ENCODE measurements at places on chromosomes 13 and 19.

- DNase-seq: no peak
Measured at GRCh38 chr13:111178402-111178801, 63.3 kb downstream of the ARHGEF7 start.

- peak; percentile 93 for DNase-seq
Measured at GRCh38 chr19:16371540-16371986, 46.9 kb downstream of the KLF2 start.

DNA sequence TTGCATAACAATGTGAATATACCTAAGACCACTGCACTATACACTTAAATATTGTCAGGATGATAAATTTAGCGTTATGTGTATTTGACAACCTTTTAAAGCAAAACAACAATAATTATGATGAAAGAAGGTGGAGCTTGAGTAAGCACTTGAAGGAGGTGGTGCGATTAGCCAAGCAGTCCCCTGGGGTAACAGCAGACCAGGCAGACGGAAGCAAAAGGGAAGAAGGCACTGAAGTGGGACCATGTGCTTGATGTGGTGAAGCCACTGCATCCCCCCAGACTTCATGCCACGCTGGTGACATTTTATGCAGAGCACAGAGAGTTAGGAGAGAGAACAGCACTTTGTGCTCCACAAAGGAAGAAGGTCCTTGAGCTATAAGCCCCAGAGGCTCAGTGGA is 58.3 kb upstream of the ZNF507 start:
- DNase-seq: no peak

- no peak for DNase-seq
Measured at GRCh38 chr13:66634384-66634783, 595.8 kb downstream of the PCDH9 start.

GRCh38 chr13:63651394-63651793 is 2235.7 kb upstream of the PCDH20 start:
- DNase-seq: no peak

- no peak for DNase-seq
Measured at GRCh38 chr13:63517371-63517770, 2101.7 kb upstream of the PCDH20 start.

DNA sequence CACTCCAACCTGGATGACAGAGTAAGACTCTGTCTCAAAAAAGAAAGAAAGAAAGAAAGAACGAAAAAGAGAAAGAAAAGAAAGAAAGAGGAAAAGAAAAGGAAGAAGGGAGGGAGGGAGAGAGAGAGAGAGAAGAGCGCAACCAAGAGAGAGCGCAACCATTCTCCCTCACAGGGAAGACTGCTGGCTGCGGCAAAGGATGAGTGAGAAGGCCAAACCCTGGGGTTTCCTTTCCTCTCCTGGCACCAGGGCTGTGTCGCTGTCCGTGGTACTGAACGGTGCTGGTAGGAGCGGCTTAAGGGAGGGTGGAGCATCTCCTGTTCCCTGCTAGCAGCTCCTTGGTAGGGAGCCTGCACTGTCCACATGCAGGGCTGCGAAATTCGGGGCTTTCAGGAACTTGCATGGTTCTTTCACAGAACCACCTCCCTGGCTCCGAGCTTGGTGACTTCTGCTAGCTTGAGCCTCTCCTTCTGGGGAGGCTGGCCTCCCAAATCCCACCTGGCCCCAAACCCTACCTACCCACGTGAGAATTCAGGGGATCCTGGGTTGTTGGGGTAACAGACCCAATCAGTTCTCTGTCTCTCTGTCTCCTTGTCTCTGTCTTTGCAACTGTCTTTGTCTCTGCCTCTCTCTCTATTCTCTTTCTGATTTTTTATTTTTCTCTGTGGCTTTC is 51.1 kb upstream of the ZNRF4 start:
- DNase-seq: no peak

- no peak for DNase-seq
Measured at GRCh38 chr13:97068151-97068550, 73.9 kb upstream of the OXGR1 start.

DNA sequence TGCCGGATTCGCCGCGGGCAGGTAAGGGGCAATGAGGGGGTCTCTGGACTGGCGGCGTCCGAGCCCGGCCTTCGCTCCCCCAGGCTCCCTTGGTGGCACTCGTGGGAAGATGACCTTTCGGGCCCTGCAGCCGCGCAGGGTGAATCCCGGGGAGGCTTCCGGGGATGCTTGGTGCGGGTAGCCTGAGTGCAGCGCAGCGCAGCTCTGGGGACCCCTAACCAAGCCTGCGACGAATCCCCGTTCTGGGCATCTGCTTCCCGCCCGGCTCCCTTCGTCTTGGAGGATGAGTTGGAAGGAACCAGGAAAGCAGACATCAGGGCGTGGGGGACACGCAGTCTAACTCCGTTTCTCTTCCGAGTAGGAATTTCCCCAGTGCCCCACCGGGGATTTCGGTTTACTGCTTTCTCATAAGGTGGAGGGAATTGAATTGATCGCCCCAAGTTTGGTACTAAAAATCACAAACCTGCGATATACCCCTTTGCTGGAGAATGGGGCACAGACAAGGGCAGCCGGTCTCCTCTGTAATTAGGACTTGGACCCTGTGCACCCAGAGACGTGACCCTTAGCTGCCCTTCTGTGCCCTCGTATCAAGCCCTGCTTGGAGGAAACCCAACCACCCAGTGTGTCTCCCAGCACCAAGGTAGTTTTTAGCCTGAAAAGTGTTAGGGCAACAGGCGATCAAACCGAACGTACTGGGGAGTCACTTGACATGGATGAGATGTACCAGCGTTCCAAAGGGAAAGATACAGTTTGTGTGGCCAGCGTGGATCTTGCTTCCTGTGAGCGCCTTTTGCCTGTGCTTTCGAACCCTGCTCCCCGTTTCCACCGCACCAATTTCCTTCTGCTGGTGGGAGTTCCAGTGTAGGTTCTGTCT is 1.0 kb downstream of the GPC5 start:
- DNase-seq: no peak

- no peak for DNase-seq
Measured at GRCh38 chr13:113656831-113657671, 947 bp downstream of the ATP4B start.

- DNase-seq: no peak
Measured at GRCh38 chr19:35932291-35932936, 3.8 kb upstream of the LRFN3 start.

GRCh38 chr19:44512326-44513298 is 12.3 kb upstream of the ZNF180 start:
- DNase-seq: no peak

DNA sequence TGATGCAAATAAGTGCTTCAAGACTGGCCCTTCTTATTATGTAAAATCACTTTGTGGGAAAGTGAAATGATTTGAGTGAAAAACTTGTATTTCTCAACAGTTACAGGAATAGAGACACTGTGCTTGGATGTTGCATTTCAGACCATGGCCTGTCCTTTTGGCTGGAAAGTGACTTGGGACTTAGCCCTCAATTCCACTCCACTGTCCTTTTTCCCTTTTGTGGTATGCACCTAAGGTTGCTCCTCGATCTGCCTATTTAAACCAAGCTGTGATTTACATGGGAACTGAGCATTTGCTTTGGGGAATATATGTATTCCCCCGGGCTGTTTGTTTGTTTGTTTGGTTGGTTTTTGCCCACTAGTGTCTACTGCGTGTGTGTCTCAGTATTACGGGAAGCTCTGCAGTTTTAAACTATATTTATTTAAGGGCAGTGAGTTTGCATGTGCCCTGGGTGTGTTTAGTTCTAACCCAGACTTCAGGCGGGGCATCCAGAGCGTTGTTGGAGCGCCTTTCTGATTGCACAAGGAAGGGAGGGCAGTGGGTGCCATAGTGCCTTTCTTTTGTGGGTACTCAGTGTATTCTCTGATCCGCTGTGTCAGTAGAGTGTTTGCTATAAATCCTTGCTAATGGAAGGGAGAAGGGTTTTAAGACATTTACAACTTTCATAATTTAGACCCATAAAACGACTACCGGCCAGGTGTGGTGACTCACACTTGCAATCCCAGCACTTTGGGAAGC is 18.2 kb upstream of the RNF113B start:
- no peak for DNase-seq

GRCh38 chr19:4586691-4587090 is 27.2 kb upstream of the SEMA6B start:
- no peak for DNase-seq

GRCh38 chr19:44841231-44841630 is 4.9 kb upstream of the NECTIN2 start:
- DNase-seq: no peak

DNA sequence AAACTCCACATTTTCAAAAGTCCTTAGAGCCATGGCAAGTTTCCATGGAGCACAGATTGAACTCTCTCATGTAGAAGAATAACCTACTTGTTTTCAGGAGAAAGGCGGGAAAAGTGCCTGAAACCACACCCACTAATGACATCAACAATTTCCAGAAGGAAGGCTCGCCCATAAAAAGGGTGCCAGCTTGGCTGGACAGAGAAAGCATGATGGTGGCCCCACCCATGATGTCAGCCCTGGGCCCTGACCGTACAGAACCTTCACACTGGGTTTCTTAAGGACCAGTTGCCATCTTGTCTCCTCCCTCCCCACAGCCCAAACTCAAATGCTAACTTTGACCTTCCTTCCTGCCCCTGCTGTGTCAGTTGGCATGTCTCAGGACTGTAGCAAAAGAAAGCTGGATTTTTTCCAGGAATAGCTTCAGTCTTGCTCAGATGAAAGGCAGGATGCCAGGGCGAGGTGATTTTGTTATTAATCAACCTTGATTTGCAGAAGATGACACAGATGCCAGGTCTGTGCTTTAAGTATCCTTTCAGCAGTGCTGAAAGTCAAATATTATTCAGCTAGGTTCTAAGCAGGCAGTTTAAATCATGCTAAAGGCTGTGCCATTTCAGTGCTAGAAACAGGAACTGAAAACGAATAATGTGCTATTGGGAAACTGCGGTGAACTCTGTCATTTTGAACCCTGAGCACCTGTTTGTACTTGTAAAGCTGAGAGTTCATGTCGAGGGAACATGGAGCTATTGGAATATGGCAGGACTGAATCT is 89.5 kb upstream of the RFC3 start:
- no peak for DNase-seq

GRCh38 chr13:91482427-91482826 is 84.0 kb downstream of the GPC5 start:
- no peak for DNase-seq

DNA sequence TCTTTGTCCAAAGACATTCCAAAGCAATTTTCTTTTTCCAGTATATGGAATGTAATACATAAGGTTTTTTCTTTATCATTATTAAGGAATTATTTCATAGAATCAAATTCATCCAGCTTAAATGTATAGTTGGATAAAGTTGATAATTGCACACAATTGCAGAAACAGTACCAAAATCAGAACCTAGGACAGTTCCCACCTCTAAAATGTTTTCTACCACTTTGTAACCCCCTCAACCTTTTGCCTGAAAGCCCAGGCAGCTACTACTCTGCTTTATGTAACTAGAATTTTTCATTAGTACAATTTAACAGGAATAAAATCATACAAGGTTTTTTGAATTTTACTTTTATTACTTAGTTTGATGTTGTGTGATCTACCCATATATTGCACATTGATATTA is 98.0 kb downstream of the PRR20E start:
- DNase-seq: no peak

Data from CD4-positive, alpha-beta T cell treated with Interferon gamma for 1 hour (primary cell).